Hematopoietic multipotent progenitor cell treated with erythropoietin and hydrocortisone succinate and interleukin-3 and kit ligand, for 4 days (in vitro differentiated cells): ENCODE measurements at places on chromosomes 3 and 15.

- no peak for DNase-seq
Observed at GRCh38 chr3:64361962-64362735, 136.9 kb upstream of the PRICKLE2 start.

- DNase-seq, result no peak
Observed at GRCh38 chr3:149585401-149585726, 72.5 kb downstream of the WWTR1 start.

DNA sequence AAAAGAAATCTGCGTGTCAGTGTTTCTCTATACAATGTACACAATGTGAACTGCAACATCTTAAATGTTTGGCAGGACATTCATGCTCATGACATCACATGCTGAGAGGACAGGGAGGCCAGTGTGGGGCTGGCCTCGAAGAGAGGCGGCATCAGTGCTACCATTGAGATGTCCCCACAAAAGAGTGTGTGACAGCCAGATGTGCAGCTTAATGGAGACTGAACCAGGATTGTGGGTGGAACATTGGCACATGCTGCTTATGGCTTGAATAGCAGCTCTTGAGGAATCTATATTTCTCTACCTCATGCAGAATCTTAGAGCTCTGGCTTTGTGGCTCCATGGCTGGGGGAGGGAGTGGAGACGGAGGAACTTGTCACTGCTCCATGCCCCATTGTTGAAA is 18.5 kb downstream of the CLDN11 start:
- DNase-seq, result no peak

GRCh38 chr3:13553686-13554085 is 4.8 kb downstream of the FBLN2 start:
- DNase-seq, result no peak

DNA sequence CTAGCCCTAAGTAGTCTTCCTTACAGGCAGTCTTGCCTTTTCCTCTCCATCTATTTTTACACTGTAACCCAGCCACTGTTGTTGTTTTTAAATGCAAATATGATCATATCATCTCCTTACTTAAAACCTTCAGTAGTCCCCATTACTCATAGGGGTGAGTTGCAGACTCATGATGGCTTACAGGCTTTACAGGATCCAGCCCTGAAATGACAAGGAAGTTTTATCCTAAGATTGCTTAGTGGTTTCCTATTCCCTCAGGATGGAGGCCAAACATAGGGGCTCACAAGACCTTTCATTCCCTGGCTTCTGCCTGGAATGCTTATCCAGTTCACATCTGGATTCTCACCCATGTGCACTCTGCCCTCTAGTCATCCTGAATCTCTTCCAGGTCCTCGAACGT is 27.7 kb upstream of the PCOLCE2 start:
- DNase-seq, result no peak

DNA sequence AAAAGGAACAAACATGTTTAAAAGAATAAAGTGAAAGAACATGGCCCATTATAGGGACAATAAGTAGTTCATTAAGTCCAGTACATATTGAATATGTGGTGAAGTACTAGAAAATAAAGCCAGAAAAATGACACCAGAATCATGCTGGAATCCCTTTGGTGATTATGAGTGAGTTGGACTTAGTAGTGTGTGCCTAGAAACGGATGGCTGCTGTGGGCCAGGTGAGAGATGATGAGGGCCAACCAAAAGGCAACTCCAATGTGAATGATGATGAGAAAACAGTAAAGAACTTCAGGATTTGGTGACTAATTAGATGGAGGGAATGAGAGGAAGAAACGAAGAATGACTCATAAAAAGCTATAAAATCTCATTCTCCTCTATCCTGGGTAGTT is 3.3 kb downstream of the CRYGS start:
- no peak for DNase-seq

GRCh38 chr15:45181491-45182285 is 6.1 kb downstream of the SHF start:
- DNase-seq, result peak; percentile 68

- no peak for DNase-seq
Observed at GRCh38 chr3:126558336-126559071, at the start of gene C3orf22. C3orf22 (minus strand) TSS chr3:126558932; CDS start chr3:126553390, 5,542 bp downstream.

- DNase-seq, result no peak
Observed at GRCh38 chr15:75420698-75421097, 30.8 kb downstream of the SIN3A start.

DNA sequence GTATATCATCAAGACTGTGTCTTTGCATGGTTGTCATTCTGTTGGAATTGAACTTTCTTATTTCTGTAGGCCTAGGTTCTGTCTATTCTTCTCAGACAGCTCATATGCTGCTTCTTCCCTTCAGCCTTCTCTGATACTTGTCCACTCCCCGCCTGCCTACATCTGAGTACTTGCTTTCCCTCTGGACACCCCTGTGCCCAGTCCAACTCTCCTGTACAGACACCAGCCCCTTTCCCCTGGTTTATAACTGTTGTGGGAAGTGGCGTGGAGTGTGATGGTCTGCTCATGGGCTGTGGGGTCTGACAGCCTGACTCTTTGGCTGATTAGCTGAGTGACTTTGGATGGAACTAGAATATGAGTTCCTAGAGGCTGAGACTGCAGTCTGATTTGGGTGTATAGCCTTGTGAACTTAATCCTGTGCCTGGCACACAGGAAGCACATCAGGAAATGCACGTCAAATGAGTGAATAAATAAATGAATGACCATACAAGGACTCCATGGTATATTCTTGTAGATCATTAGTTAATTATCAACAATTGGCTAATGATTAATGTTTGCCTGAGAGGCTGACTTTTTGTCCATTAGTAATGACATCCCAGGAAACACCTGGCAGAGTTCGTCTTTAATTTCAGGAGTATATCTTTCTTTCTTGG is 11.8 kb downstream of the CACNA1D start:
- no peak for DNase-seq

DNA sequence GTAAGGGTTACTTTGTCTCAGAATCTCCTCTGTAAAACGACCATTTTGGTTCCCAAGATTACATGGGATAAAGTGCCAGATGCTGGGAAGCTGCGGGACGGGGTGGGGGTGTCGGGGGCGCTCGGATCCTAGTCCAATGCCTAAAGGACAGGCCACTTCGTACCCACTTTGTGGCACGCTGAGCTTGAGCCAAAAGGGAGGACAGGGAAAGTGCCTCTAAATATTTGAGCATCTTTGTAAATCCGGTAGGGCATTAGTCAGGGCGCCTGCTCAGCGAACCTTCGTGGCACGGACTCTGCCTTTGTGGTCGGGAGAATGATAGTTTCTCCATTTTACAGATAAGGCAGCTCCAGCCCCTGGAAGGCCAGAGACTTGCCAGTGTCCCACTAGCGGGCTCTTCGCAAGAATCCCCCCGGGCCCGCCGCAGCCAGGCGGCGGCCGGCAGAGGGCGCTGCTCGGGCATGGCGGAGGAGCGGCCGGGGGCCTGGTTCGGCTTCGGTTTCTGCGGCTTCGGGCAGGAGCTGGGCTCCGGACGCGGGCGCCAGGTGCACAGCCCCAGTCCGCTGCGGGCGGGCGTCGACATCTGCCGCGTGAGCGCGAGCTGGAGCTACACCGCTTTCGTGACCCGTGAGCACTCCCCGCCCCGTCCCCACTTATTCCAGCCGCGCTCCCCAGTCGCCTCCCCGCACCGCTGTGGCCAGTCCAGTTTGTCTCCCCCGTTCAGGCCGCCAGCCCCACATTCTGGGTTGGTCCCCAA is 1.8 kb downstream of the RCCD1 start:
- DNase-seq, result peak; percentile 90

GRCh38 chr3:193980326-193980725 is 155.6 kb upstream of the HES1 start:
- no peak for DNase-seq

- DNase-seq, result no peak
Observed at GRCh38 chr3:103393395-103394186, 958.8 kb downstream of the ZPLD1 start.

GRCh38 chr3:44913868-44914468 is 39.6 kb downstream of the TGM4 start:
- peak; percentile 83 for DNase-seq

DNA sequence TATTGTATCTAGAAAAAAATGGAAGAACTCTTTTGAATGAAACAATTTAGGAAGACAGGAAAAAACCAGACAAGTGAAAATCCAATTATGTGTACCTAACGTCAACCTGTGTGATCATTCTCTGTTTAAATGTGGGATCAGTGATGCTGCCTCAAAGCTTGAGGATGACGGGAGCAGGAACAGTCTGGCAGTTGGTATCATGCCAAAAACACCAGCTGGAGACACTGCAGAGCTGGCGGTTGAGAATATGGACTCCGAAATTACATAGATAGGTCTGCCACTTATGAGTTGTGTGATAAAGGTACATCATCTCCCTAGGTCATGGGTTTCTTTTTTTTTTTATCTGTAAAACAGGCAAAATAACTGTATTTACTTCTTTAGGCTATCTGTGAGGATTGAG is 480.5 kb downstream of the CNTN4 start:
- DNase-seq, result no peak

DNA sequence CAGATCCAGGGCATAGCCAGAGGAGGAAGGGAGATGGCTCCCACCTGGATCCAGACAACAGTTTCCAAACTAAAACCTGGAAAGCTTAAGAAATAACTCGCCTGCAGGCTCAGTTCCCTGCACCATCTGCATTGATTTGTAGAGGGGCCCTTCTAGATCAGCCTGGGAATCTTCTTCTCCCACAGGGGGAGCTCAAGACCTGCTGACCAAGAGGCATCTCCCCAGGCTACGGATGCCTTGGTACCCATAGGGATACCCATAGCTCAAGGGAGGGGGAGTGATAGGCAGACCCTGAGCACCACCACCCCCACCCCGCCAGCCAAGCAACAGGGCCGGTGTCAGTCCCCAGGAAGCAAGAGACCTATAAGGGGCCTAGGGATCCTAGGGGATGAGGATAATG is 28.0 kb upstream of the DCLK3 start:
- DNase-seq, result peak; percentile 68

DNA sequence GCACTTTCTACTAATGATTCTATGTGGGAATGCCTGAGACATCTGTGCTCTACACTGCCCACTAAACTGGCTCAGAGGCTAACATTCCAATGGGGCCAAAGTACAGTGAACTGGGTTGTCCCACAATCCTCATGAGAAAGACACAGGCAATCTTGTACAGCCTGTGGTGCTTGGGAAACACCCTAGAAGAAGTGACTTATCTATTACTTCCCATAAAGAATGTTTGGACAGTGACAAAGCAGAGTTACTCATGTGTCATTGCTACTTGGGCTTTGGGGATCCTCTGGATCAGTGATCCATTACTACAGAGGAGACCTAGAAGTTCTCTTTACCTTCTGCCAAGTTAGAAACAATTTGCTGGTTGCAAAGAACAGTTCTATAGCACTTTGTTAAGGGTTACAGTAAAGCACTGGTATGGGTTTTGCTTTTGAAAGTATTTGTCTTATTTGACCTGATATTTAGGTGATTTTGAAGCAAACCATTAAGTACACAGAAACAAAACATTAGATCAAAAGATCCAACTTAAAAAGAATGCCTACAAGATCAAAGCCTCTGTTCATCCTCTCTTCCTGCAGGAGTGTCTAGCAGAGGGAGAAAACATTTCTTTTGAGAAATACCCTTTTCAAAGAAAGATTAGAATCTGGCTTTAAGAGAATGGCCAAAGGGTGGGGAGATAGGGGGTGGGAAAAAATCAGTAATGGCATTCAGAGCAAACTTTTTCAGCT is 75.8 kb downstream of the CTNNB1 start:
- no peak for DNase-seq
